ENCODE measurements at places on chromosomes 6 and 20.
A peak's percentile ranks its signal among the peaks of the same experiment; 100 is the strongest.

- DNase-seq = peak; percentile 53
These were observed 818 bp upstream of the MDGA1 start for GRCh38 chr6:37698264-37699137.

DNA sequence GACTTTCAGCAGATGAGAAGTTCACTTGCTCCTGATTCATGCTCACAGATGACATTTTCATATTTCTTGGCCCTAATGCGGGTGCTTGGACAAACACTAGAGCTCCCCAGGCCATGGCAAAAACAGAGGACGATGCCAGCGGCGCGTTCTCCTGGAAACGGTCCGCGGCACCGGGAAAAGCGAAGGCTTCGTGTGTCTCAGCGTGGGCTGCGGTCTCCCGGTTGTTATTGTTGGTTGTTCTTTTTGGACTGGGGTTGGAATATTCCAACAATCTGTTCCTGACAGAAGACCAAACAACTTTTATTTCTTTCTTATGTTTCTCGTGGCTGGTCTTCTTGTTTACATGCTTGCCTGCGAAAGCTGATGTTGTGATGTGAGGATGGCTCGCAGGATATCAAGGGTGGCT lies 46.8 kb upstream of the NEDD9 start:
- DNase-seq = peak; percentile 37

GRCh38 chr6:17388365-17388764 lies 5.0 kb upstream of the CAP2 start:
- DNase-seq = no peak

- DNase-seq = no peak
These were observed 105.9 kb downstream of the CDKAL1 start for GRCh38 chr6:20640181-20640580.

- DNase-seq = peak; percentile 88
These were observed 50.5 kb upstream of the ASIP start for GRCh38 chr20:34190679-34191090.

DNA sequence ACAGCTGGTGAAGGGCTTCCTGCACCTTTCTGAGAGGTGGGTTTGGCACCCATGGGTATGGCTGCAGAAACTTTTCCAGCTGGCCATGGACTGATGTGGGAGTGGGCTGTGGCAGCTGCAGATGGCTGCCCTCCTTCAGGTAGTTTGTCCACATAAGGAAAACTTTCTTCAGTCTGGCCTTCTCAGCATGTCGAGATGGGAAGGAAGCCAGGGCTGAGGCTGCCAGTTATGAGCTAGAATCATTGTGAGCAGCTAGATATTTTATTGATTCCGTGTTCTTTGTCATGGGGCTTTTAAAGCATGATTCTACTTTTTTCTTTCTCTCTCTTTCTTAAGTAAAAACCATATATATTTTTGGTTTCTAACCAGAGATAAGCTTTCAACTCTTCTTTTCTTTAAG lies 16.6 kb downstream of the NKX2-4 start:
- no peak for DNase-seq

- no peak for DNase-seq
These were observed 148.1 kb upstream of the HDAC2 start for GRCh38 chr6:114119056-114119455.

DNA sequence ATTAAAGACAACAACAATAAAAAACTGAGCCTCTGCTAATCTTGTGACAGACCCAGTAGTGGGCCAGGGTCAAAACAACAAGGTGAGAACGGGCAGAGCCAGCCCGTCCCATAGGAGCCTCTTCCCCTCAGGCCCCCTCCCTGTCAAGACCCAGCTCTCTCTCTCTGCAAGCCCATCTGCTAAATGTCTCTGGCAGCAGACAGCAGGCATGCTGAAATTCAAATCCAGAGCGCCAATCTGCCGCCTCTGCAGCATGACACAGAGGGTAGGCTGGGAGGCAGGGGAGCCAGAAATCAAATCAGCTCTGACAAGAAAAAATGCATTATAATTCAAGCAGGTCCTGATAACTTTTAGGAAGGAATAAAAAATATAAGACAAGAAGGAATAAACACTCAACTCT lies 26.3 kb downstream of the METTL24 start:
- peak; percentile 13 for DNase-seq
